ENCODE measurements at places on chromosomes 7 and 10. TPM values are rescaled to one million over a fixed set of nuclear protein-coding genes. Genes with fewer than 3 reads are reported as not detected.
A peak's percentile ranks its signal among the peaks of the same experiment; 100 is the strongest.

Gene ZNF804B
- polyA plus RNA-seq: not detected

Gene TWIST1
- 0.27 TPM for polyA plus RNA-seq

Gene AGBL3
- 1.3 TPM for polyA plus RNA-seq

Gene ZNF488
- 0.04 TPM for polyA plus RNA-seq

Gene UTF1
- not detected for polyA plus RNA-seq

Gene FAM13C
- 31.7 TPM for polyA plus RNA-seq

Gene DPYSL4
- 0.30 TPM for polyA plus RNA-seq

Gene APBB1IP
- 0.55 TPM for polyA plus RNA-seq

Gene PIP
- polyA plus RNA-seq: not detected

DNA sequence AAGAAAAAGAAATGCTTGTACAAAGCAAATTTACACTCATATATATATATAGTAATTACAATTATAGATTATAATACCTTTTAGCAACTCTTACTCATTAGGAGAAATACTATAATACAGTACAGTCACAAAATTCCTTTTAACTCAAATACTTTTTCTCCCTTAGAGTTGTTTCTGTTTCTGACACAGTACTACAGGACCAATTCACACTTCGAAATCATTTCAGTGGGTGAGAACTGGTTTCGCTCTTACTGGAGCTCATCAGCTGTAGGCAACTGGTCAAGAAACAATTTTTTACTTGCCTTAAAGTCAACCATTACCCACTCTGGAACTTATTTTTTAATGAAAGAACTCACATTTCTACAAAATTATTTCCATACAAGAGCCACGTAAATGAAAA, 6.0 kb downstream of the CCDC186 start:
- no peak for DNase-seq
- no peaks in the 10 kb centered on the region for H3K27me3 ChIP-seq
- no peak overlapping the region for H3K27ac ChIP-seq
- peaks cover 7% of the 10 kb centered on the region for H3K4me1 ChIP-seq
- no peak overlapping the region for H3K4me3 ChIP-seq

DNA sequence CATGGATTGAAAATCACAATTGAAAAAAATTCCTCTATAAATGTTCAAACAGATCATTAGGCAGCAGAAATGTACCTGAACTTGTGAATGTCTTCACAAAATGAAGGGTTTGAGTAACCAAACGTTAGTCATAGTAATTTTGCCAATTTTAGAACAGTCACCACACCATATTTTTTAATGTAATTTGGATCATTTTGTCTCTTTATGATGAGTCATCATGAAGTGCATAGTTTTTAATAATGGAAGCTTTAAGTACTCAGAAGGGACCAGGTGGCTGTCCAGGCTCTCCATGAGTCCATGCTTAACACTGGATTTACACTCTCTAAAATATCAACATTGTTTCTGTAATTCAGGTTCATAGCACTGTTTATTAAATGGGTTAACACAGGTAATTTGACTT, 219.2 kb downstream of the ETV1 start:
- H3K27ac ChIP-seq: no peak overlapping the region
- H3K4me1 ChIP-seq: no peaks in the 10 kb centered on the region
- H3K36me3 ChIP-seq: no peaks in the 10 kb centered on the region
- DNase-seq: no peak
- no peaks in the 10 kb centered on the region for H3K27me3 ChIP-seq
- H3K4me3 ChIP-seq: no peak overlapping the region

DNA sequence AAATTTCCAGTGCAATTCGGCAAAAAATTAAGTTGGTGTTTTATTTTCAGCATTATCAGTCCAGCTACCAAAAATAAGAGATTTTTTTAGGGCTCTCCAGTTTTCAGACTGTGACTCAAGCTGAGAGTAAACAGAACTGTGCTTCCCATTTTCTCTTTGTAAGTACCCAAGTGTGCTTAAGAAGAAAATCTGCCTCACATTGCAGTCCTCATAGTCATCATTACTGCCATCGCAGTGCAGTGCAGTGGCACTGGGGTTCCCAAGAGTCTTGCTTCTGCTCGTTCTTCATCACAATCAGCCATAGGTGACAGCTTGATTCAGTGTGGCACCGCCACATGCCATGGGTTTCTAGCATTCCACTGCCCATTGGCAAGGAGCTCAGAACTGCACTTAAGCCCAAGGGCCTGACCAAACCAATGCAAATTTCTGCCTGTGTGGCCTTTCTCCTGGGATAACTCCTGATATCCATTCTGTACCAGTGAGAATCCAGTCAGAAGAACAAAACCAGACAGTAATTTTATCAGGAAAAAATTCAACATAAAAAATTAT, 25.6 kb upstream of the ERCC6 start:
- H3K4me3 ChIP-seq: no peak overlapping the region
- no peaks in the 10 kb centered on the region for H3K36me3 ChIP-seq
- H3K27ac ChIP-seq: no peak overlapping the region
- DNase-seq: no peak
- no peaks in the 10 kb centered on the region for H3K4me1 ChIP-seq

DNA sequence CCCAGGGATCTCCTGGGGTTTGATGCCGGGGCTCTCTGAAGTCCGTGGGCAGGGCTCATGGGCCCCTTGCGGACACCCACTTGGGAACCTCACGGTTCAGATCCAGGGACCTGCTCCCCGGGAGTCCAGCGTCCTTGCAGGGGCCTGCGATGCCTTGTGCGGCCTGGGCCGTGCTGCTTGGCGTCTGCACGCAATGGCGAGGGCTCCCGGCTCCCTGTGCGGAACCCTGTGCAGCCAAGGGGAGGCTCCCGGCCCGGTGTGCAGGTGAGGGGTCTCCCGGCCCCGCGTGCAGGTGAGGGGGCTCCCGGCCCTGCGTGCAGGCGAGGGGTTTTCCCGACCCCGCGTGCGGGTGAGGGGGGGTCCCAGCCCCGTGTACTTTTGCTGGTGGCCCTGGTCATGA, 146.7 kb downstream of the DNAJB6 start:
- H3K4me3 ChIP-seq: no peak overlapping the region
- no peaks in the 10 kb centered on the region for H3K36me3 ChIP-seq
- H3K4me1 ChIP-seq: no peaks in the 10 kb centered on the region
- DNase-seq: no peak

DNA sequence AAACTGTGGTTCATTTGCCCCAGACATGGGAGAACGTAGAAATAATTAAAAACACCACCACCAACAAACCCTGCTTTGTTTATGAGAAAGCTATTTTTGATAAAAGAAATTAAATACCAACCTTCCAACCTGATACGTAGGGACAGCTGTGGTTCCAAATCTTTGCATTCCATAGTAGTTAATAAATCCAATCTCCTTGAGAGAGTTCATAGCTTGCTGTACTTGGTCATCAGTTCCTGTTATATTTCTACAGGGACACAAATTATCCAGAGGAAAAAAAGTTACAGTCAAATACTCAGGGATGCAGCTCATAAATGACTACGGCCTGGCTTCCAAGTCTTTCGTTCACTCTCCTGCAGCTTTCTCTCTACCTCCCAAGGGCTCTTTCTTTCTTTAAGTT, 41.1 kb downstream of the PUS7 start:
- DNase-seq: no peak
- peaks cover 60% of the 10 kb centered on the region for H3K36me3 ChIP-seq
- H3K27ac ChIP-seq: no peak overlapping the region
- H3K27me3 ChIP-seq: no peaks in the 10 kb centered on the region
- H3K4me3 ChIP-seq: no peak overlapping the region

GRCh38 chr10:24344279-24344678, 135.3 kb downstream of the KIAA1217 start:
- no peaks in the 10 kb centered on the region for H3K36me3 ChIP-seq
- no peaks in the 10 kb centered on the region for H3K27me3 ChIP-seq
- peak overlapping the region; percentile 76 for H3K27ac ChIP-seq
- DNase-seq: no peak

GRCh38 chr7:144487901-144488300, 84.4 kb upstream of the NOBOX start:
- H3K27ac ChIP-seq: no peak overlapping the region
- no peaks in the 10 kb centered on the region for H3K27me3 ChIP-seq

- H3K4me1 ChIP-seq: no peaks in the 10 kb centered on the region
- no peaks in the 10 kb centered on the region for H3K36me3 ChIP-seq
- no peaks in the 10 kb centered on the region for H3K27me3 ChIP-seq
- no peak overlapping the region for H3K4me3 ChIP-seq
- no peak overlapping the region for H3K27ac ChIP-seq
Measured at GRCh38 chr7:31314781-31315180, 25.7 kb downstream of the NEUROD6 start.

GRCh38 chr7:81929386-81929785, 159.5 kb upstream of the HGF start:
- no peaks in the 10 kb centered on the region for H3K27me3 ChIP-seq
- H3K4me1 ChIP-seq: no peaks in the 10 kb centered on the region
- no peak overlapping the region for H3K4me3 ChIP-seq
- no peaks in the 10 kb centered on the region for H3K36me3 ChIP-seq
- no peak for DNase-seq

DNA sequence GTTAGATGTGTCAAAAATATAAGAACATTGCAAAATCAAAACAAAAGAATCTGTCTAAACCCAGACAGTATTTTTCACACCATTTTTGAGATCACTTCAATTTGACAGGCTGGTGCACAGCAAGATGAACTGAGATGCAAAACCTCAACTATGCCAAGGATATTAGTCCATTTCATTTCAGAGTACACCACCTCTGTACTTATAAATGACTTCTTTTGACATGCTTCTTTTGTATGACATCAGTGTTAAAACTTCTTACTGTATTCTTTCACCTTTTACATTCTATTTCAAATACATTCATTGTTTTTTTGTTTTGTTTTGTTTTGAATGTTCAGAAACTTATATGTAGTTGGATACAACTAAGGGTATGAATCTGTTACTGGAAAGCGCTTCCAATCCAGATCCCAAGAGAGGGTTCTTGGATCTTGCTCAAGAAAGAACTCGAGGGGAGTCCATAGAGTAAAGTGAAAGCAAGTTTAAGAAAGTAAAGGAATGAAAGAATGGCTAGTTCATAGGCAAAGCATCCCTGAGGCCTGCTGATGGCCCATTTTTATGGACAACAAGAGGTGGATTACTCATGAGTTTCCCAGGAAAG, 23.5 kb upstream of the GPR141 start:
- no peak overlapping the region for H3K27ac ChIP-seq
- no peaks in the 10 kb centered on the region for H3K27me3 ChIP-seq
- H3K36me3 ChIP-seq: no peaks in the 10 kb centered on the region

DNA sequence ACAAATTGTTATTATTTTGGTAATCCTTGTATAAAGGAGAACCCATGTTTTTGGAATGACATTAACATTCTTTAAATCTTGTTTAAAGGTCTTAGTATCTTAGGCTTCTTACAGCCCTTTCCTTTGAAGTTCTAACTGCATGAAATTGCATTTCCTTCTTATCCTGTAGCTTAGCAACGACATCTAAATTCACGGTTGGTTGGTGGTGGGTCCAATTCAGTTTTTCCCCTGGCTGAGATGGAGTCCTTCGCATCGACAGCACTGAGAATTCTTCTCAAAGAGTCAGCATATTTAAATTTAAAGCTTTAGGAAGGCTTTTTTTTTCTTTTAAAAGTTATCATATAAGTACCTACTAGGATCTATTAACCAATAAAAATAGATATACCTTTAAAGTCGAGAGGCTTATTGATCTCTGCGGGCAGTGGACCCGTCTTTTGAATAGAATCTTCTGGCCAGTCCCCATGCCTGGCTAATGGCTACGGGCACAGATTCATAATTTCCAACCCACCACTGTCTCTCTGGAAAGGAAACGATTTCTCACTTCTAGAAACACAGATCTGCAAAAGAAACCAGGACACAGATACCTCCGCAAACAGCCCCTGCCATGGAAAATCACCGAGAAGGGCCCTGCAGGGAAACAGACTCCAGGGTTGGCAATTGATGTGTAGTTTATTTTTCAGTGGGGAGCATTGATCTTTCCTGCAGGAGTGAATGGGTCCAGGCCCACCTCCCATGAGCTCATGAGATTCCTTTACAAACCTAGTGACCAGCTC, 63.4 kb downstream of the RAMP3 start:
- H3K4me3 ChIP-seq: no peak overlapping the region
- H3K4me1 ChIP-seq: no peaks in the 10 kb centered on the region
- H3K27ac ChIP-seq: no peak overlapping the region
- no peaks in the 10 kb centered on the region for H3K36me3 ChIP-seq
- no peak for DNase-seq

DNA sequence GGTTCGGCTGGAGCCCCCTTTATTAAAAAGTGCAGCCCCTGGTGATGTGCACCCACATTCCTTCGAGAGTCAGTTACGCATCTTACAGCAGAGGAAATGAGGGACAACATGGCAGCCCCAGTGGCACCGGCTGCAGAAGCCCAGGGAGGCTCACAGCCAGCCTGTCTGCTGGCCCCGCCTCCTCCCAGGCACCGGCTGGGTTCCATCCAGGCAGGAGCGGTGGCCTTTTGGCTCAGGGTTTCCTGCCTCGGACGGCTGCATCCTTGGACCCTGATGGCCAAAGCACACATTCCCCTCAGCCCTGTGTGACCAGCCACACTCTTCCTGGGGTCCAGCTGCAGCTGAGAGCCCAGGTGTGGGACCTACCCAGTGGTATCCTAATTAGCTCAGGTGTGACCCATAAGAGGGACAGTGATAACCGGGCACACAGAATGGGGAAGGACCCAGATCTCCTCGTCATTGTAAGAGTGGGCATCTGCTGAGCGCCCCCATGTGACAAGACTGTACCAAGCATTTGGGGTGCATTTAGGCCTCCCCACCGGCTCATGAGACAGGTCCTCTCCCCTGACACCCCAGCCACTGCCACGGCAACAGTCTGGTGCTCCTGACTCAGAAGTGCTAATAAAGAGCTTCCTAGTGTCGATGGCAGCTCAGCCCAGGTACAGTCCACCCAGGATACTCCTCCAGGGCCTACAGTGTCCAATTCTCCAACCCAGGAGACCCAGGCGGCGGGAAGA, 63.3 kb upstream of the CHST15 start:
- H3K36me3 ChIP-seq: no peaks in the 10 kb centered on the region
- DNase-seq: peak; percentile 36
- peak overlapping the region; percentile 36 for H3K4me3 ChIP-seq
- peak overlapping the region; percentile 63 for H3K27ac ChIP-seq
- H3K4me1 ChIP-seq: peaks cover 34% of the 10 kb centered on the region
- no peaks in the 10 kb centered on the region for H3K27me3 ChIP-seq

- no peaks in the 10 kb centered on the region for H3K4me1 ChIP-seq
- H3K27me3 ChIP-seq: no peaks in the 10 kb centered on the region
- no peak overlapping the region for H3K27ac ChIP-seq
- H3K36me3 ChIP-seq: no peaks in the 10 kb centered on the region
- H3K4me3 ChIP-seq: no peak overlapping the region
Measured at GRCh38 chr7:103541026-103541425, 95.0 kb upstream of the SLC26A5 start.

- H3K4me1 ChIP-seq: no peaks in the 10 kb centered on the region
- DNase-seq: no peak
- no peak overlapping the region for H3K27ac ChIP-seq
- H3K36me3 ChIP-seq: no peaks in the 10 kb centered on the region
- no peaks in the 10 kb centered on the region for H3K27me3 ChIP-seq
Measured at GRCh38 chr7:42858570-42858969, 53.3 kb downstream of the C7orf25 start.

GRCh38 chr7:424961-425793, 94.5 kb downstream of the PDGFA start:
- no peak overlapping the region for H3K27ac ChIP-seq
- no peaks in the 10 kb centered on the region for H3K27me3 ChIP-seq
- no peaks in the 10 kb centered on the region for H3K36me3 ChIP-seq
- DNase-seq: peak; percentile 54
- H3K4me3 ChIP-seq: no peak overlapping the region

- no peaks in the 10 kb centered on the region for H3K36me3 ChIP-seq
- no peak overlapping the region for H3K4me3 ChIP-seq
- H3K4me1 ChIP-seq: peaks cover 7% of the 10 kb centered on the region
Measured at GRCh38 chr10:127989481-127990012, 82.6 kb downstream of the PTPRE start.

GRCh38 chr10:26737730-26738129, 40.2 kb downstream of the PDSS1 start:
- DNase-seq: no peak
- no peaks in the 10 kb centered on the region for H3K27me3 ChIP-seq
- no peak overlapping the region for H3K27ac ChIP-seq
- no peaks in the 10 kb centered on the region for H3K4me1 ChIP-seq
- no peak overlapping the region for H3K4me3 ChIP-seq

All from psoas muscle (tissue), 8 donors.